ENCODE measurements at places on chromosomes 6 and 20. TPM values are rescaled to one million over a fixed set of nuclear protein-coding genes. Genes with fewer than 3 reads are reported as not detected.

- DNase-seq: no peak
Measured at GRCh38 chr6:6680526-6680925, 92.0 kb downstream of the LY86 start.

DNA sequence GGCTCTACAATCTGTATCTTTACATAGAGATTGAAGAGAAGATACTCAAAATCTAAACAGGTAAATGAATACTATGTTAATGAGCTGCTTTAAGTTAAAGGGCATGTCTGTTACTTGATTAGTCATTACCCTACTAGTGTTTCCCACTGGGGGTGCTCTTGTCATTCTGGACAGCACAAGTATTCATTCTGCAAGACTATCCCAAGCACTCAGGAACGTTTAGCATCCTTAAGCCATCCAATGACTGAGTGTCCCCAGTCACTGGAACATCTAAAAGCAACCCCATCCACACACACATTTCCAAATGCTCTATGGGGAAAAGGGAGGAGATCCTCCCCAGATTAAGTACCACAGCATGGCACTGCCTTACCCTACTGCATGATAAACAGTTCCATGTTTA is 25.7 kb downstream of the EZR start:
- DNase-seq: peak; percentile 50

ZNF318 gene
- total RNA-seq: 13.1 TPM

GRCh38 chr20:275791-276190 is 14.8 kb downstream of the C20orf96 start:
- DNase-seq: no peak

RCAN2 gene
- total RNA-seq: not detected

NCOA5 gene
- 16.8 TPM for total RNA-seq

PPP1R3G gene
- total RNA-seq: 0.16 TPM

- DNase-seq: no peak
Measured at GRCh38 chr20:1933465-1933870, 38.3 kb downstream of the SIRPA start.

DNA sequence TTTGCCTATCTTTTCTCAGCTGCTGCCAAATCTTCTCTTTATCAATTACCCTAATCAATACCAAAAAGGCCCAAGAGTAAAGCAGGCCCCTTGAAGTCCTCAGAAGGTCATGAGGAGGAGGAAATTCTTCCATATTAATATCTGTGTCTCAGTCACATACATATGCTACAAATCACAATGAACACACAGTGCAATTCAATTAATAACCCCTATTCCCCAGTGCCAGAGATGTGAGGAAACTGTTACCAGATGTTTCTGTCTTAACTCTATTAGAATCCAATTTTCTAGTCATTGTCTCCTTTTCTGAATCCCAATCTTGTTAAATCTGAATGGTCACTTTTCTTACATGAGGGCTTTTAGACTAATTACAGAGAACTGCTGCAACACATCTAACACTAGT is 45.9 kb upstream of the SLC2A12 start:
- DNase-seq: no peak

- DNase-seq: peak; percentile 12
Measured at GRCh38 chr6:22146931-22147701, 149.7 kb downstream of the PRL start.

- DNase-seq: peak; percentile 87
Measured at GRCh38 chr6:11732036-11732631, 46.5 kb downstream of the ADTRP start.

C6orf58 gene
- total RNA-seq: not detected

DNA sequence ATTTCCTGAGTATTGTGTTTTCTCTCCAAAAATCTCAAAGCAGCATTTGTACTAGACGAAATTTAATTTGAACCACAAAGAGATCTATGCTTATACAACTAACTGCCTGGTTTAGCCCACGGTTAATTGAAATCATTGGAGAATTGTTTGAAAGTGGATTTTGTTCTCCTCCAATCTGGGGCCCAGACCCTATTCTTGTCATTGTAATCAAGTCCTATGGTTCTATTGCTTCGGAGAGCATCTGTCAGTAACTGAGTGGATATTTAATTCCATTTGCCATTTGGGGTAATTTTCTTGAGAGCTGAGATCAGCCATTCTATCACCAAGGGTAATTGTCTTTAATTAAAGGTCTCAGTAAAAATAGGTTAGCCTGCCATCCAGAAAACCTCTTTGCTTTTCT is 117.0 kb upstream of the KCNG1 start:
- no peak for DNase-seq

Measured in activated CD8-positive, alpha-beta T cell treated with anti-CD3 and anti-CD28 coated beads for 36 hours (primary cell).